Right renal pelvis (tissue), 4 donors: ENCODE measurements at places on chromosomes 2 and 18. TPM values are rescaled to one million over a fixed set of nuclear protein-coding genes. Genes with fewer than 3 reads are reported as not detected.
A peak's percentile ranks its signal among the peaks of the same experiment; 100 is the strongest.

The PIGN gene
- polyA plus RNA-seq: 30.7 TPM

- DNase-seq: no peak
Observed at GRCh38 chr2:234845602-234846590, 105.9 kb upstream of the SH3BP4 start.

DNA sequence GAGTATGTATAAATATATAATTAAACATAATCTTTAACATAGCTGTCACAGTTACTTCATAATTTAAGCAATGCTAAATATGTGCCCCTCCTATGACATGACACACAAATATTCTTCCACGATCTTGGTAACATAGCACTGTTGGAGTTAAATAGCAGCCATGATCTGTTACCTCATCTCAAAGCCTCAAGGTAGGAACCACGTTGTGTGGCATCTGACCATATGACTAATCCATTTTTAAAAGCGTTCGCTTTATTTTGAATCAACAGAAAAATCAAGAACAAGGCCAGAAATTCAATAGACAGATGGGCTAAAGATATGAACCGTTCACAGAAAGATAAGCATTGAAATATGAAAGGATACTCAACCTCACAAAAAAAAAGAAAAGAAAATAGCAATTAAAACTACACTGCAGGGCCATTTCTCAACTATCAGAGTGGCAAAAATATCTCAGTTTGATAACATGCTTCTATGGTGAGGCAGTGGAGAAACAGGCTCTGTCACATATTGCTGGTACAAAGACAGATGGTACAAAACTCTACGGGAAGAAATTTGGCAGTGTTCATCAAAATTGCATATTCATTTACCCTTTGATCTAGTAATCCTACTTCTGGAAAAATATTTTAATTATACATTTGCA lies 105.9 kb downstream of the TMX3 start:
- DNase-seq: no peak

DNA sequence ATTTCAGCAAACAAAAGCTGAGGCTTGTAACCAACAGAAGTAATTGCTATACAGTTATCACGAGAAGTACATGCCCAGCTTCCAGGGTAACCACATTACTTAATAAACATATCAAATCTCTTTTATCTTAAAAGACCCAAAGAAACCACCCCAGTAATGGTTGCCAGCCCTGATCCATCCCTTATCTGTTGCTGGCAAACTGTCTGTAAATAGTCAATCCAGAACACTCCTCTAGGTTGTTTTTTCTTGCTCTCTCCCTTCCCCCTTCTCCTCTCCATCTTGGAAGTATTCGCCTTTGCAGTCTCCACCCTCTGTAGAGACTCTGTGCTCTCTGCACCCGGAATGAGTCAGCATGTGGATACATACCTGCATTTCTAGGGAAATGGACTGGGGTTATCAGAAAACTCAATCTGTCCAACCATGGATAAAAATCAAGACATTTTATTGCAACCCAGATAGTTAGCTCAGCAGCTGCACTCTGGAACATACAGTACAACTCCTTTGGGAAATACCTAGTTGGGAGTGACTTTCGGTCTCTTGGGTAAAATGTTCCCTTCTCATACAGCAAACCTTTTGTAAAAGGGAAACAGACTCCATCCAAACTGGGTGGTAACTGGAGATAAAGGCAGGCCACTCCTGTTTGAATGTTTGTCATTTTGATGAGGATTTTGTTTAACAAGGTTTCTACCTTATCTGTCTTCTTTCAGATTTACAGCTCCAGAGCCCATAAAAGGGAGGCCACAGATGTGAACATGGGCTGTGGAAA lies 123.5 kb upstream of the FOSL2 start:
- DNase-seq: no peak

DNA sequence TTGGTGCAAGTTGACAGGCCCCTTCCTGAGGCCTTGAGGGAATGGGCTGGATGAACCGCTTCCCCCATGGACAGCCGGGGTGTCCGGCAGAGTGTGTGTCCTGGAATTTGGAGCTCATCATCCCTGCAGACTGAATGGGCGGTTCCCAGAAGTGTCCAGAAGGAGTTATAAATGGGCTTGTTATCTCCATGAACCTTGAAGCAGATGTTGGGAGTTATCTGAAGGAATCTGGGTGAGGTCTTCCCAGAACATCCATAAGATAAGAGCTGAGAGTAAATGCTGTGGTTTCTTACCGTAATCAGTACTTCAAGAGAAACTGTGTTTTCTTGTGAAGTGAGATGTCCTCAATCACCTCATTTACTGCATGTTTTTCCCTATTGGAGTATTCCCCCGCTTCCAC lies 21.1 kb downstream of the PLB1 start:
- DNase-seq: no peak

GRCh38 chr2:182685559-182685958 lies 30.5 kb upstream of the DNAJC10 start:
- no peak for DNase-seq

GRCh38 chr2:222900354-222900753 lies 39.5 kb downstream of the ACSL3 start:
- no peak for DNase-seq

DNA sequence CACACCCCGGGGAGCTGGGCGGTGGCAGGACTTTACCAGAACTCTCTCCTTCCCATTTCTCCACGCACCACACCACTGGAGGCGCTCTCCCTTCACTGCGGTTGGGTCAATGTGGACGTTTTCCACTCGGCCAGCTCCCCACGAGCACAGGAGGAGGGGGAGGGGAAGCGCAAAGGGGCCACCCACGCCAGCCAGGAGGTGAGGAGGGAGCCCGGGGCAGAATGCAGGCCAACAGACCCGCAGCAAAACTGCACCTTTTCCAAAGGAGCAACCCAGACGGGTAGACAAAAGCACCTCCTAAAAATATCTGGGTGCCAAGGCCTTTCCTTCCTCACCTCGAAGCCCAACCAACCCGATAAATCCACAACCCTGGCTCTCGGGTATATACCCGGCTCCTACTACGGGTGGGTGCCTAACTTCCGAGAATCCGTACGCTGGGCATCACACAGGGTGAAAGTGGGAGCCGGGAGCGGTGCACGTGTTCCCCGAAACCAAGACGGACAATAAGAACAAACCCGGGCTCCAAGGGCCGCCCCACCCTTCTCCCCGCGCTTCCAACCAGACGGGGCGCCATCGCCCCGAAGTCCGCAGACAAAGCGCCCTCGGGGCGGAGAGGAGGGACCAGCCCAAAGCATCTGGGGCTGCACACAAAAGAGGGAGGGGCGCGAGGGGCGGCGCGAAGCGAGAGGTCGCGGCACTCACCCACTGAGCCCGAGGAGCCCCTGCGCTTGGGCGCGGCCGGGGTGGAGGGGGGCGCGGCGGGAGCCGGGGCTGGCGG lies 1.0 kb downstream of the RTN4 start:
- DNase-seq: peak; percentile 77

DNA sequence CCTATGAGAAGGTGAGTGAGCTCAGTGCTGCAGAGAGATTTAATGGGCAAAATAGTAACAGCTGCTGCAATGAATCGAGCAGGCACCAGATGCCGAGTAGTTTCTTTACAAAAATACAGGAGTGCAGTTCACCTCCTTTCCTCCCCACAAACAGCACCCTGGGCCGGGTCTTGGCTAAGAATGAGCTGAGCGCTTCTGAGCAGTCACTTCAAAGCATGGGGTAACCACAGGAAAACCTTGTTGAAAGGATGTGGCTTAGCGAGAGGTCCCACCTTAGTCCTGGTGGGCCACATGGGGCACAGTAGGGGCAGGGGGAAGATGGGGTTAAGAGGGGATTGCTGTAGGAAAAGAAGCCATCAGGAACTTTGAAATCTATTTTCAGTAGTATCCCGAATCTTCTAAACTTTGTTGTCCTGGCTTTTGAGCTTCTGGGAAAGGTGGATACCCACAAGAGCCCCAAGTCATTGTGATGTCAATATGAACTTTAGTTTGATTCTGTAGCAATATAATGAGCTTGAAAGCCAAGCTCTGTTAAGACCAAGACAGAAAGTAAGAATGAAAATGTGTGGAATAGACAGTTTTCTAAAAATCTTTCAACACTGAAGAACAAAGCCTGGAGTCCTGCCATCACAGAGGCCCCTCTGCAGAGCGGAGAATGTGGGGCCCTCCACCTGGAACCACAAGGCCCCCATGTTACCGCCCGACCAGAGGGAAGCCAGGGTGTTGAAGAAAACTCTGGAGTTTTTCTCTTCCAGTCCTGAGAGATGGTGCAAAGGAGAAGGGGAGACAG lies 101.0 kb upstream of the ZNF236 start:
- DNase-seq: no peak

DNA sequence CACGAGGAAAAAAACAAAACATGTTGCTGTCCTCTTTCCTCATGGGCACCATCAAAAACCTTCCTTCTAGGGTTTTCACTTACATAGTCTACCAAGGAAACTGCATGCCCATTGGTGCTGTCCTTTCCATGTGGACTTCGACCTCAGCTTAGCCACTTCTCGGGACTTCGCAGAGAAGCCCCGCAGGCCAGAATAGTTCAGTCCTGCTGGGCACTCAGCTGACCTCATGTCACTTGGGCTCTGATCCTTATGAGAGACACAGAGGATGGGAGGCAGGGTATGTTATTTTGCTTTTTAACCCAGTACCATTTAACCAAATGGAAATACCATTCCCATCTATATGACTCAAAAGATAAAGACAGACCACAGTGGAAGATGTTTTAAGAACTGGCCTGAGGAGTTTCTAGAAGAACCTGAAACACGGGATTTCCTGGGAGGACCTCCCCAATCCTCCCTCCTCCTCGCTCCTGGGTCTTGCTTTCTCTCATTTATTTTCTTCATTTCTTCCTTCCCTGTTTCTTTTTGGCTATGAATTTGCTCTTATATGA lies 28.4 kb downstream of the AAK1 start:
- no peak for DNase-seq

- DNase-seq: no peak
Observed at GRCh38 chr18:13564579-13564978, 161.8 kb downstream of the FAM210A start.

- DNase-seq: no peak
Observed at GRCh38 chr2:160974803-160975202, 185.4 kb upstream of the TANK start.
